ENCODE measurements at places on chromosomes 3 and 15.

- no peak for DNase-seq
These were observed 8.5 kb upstream of the PIAS1 start for GRCh38 chr15:68045289-68046265.

DNA sequence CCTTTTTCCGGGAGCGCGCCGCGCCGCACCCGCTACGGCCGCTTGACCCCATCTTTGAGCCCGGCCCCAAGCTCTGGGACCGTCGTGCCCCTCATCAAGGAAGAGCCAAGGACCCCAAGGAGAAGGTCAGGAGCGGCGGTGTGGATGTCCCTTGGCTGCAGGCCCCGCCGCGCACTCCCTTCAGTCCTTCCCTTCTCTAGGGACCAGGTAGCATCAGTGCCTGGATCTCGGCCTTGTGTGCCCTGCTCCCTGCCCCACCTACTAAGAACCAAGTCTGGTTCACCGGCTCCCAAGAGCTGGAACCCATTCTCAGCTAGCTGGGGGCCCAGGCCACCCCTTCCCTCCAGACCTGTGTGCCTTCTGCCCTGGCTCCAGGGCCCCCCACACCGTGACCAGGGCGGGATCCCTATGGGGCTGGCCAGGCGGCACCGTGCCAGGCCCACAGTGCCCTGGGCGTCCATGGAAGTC lies 69.3 kb upstream of the CGNL1 start:
- DNase-seq: no peak

- DNase-seq: no peak
These were observed 67.7 kb downstream of the KLHL25 start for GRCh38 chr15:85727068-85727467.

DNA sequence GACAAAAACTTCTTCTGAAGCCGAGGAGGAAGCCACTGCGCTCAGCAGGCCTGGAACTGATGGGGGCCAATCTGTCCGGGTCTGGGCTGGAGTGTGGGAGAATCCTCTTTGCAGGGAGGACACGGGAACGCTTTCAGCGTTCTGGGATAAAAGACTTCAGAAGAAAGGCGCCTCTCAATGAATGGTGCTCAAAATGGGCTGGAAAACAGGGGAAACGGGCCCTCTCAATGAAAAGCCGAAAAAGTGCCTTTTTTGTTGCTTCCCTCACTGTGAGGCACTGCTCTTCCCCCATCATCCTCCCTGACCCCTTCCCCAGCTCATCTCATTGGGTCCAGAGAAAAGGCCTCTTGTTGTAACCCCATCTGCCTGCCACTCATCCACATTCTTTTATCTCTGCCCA lies 119.5 kb upstream of the LRIG1 start:
- no peak for DNase-seq

DNA sequence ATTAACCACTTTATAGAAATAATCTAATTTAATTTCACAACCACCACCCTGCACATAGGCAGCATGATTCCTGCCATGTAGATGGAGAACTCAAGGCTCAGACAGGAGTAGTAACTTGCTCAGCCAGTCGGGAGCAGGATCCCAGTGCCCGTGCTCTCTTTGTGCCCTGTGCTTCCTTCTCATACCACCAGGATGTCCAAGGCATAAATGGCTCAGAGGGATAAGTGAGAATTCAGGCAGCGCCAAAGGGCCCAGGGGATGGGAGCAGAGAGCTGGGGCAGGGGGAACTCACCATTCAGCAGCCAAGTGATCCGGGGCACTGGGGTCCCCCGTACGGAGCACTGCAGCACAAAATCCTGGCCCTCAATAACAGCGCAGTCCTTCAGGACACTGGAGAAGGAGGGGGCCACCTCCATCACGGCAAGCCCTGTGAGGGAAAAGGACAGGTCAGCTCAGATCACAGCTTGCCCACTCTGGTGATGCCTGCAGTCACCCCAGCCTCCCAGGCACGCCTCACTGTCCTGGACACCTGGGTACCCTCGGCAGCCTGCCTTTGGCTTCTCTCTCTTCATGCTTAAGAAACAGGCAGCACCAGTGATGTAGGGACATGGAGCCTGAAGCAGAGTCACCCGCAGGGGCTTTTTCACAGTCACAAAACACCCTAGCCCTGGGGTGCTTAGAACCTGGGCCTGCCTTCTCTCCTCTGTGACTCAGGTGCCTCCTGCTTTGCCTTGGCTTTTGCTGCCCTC lies 141.0 kb upstream of the HACD2 start:
- DNase-seq: no peak

- no peak for DNase-seq
These were observed 26.9 kb downstream of the GTF2E1 start for GRCh38 chr3:120769436-120769835.

Data from epithelial cell of proximal tubule (primary cell).